Activated CD4-positive, alpha-beta T cell treated with anti-CD3 and anti-CD28 coated beads for 36 hours (primary cell): ENCODE measurements at places on chromosomes 3 and 15. TPM values are rescaled to one million over a fixed set of nuclear protein-coding genes. Genes with fewer than 3 reads are reported as not detected.

MUC20 gene
- total RNA-seq: 0.54 TPM

KLHL40 gene
- total RNA-seq: not detected

ZNF774 gene
- 2.0 TPM for total RNA-seq

C2CD4A gene
- total RNA-seq: 0.73 TPM

POPDC2 gene
- 1.7 TPM for total RNA-seq

ARPIN gene
- not detected for total RNA-seq

KCNMB2 gene
- not detected for total RNA-seq

TMEM108 gene
- total RNA-seq: not detected

ARGFX gene
- total RNA-seq: not detected

IGSF10 gene
- total RNA-seq: not detected
